Fibroblast of skin of back (primary cell): ENCODE measurements at places on chromosomes 1 and 21.

GRCh38 chr1:26218906-26219494, 15.0 kb upstream of the CEP85 start:
- DNase-seq = no peak

DNA sequence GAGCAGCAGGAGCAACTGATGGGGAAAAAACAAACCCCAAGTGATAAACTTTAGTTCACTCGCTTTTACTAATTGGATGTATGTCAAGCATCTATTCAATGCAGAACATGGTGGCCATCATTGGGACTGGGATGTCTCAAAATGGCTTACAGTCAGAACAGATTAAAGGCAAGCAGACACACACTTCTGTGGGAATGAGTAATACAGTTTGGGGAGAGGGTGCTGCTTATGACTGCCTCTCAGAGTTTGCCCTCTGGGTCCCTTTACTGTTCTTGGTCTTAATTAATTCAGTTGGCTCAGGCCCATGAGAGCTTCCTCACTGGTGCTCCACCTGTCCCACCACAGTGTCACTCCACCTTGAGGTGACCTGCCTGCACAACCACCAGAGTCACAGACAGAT, 119.5 kb downstream of the TBX19 start:
- DNase-seq = no peak

GRCh38 chr21:41548781-41549180, 40.8 kb upstream of the TMPRSS2 start:
- DNase-seq = no peak

DNA sequence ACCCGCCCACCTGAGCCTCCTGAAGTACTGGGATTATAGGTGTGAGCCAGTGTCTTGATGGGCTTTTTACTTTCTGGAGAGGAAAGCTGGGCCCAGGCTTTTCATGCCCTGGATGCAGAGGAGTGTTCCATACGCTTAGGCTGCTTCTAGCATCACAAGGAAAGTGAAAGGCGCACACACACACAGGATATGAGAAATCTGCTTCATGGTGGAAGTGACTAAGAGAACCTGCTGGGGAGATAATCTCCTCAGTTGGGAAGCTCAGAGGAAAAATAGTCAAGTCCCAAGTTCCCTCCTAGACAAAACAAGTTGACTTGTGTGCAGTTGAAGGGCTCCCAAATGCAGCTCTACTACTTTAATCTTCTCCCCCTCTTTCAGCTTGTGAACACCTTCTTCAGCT, 2.2 kb downstream of the NUDC start:
- peak; percentile 26 for DNase-seq

DNA sequence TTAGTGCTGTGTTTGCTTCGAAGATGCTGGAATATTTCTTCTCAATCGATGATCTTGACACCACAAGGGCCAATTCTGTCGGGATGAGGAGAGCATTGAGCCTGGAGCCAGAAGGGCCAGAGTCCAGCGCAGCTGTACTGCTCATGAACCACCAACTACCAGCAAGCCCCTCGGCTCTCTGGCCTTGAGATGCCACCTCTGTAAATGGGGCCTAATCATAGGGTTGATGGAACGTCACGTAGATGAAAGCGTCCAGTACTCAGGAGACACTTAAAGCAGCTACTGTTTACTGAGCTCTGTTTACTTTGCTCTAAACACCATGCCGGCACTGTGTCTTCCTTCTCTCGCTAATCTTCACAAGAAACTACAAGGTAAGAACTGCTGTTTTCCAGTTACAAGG, 26.3 kb downstream of the CCDC185 start:
- no peak for DNase-seq

DNA sequence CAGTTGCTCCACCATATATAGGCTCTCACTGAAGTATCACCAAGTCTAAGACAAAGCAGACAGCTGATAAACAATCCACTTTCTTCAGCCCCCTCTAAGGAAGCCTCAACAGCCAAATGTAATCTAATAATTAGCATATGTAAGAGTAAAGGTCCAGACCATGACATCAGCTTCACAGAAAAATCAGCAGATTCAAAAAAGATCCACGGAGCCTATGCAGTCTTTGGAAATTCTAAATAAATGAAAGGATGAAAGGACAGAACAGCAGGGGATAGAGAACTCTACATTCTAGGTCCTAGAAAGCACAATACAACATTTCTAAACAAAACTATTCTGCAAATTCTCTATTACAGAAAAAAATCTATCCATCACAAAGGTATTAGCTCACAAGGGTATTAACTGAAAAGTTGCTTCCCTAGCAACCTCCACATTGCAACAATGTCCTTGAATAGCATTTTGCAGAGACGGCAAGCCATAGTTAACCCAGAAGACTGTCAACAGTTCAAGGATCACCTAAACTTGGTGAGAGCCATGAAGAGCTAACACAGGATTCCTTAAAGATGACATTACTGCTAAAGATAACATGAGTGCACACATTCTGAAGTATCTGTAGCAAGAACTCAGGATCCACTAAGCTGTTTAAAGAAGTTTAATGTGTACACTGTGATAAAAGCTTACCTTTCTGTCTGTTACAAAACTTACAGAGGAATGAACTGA, 74.3 kb downstream of the SIPA1L2 start:
- DNase-seq = peak; percentile 56

DNA sequence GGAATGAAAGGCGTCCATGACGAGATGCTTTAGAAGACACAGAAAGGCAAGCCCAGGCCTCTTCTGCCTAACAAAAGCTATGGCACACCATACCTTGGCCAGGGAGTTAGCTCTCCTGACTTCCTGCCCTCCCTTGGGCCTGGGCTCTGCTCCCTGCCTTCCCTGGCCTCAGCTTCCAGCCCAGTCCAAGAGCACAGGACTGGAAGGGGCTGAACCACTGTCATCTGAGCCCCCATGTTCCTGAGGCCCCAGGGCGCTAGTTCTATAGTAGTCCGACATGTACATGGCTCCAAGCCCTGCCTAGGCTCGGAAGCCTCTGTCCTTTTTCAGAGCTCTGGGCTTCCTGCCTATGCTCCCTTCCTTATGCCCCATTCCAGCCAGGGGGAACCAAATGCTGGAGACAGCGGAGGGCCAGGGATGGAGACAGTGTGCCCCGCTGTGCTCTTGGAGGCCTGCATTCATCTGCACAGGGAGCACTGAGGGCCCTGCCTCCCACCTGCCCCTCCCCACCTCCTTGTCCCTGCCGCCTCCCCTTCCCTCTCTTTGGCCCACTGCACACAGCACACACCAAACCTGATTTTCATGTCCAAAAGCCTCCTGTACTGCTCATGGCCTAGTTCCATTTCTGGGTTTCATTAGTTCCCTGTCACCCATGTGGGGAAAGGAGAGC, 240.1 kb downstream of the RHOU start:
- DNase-seq = no peak

DNA sequence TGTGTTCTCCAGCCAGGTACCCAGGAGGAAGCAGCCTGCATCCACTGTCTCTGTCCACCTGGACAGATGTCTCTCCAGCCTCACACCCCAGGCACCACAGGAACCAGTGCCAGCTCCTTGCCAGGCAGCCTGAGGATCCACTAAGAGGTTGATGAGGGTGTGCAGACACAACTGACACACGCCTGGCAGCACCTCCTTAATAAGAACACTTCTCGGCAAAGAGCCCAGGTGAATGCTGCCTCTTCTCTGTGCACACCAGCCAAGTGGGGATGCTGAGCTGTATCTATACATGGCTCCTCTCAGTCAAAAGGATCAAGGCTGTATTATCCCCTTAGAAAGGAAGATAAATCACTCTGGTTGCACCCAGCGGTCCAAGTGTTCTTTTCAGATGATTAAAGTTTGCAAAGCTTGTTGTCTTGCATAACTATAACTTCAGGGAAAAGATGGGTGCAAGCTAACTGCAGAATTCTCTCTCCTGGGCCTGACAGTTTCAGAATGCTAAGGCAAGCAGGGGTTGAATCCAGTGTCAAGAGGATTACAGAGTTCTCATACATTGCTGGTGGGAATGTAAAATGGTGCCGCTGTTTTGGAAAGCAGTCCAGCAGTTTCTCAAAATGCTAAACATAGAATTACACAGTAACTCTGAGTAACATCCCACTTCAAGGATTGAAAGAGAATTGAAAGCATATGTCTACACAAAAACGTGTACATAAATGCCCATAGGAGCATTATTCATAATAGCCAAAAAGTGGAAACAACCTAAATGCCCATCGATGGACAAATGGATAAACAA, 3.7 kb upstream of the CAPN8 start:
- no peak for DNase-seq

GRCh38 chr21:34351786-34352241, 12.0 kb upstream of the KCNE2 start:
- peak; percentile 51 for DNase-seq

- no peak for DNase-seq
These were observed 301.5 kb downstream of the RRAGC start for GRCh38 chr1:38558055-38558454.

DNA sequence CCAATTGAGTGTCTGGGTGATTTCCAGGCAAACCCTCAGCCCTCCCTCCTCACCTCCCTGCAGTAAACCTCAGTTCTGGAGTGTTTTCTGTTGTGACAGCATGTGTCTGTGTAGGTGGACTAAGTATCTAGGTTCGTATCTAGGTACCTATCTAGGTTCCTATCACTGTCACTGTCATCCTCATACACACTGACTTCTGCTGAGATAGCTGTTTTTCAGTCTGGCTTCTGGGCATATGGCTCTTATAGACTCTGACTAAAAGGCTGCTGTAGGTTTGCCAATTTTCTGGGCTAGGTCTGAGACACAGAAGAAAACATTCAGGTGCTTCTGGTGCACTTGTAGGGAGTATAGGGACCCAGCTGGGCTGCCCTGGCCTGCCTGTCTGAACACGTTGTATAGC, 8.1 kb upstream of the TRIM67 start:
- DNase-seq = no peak

DNA sequence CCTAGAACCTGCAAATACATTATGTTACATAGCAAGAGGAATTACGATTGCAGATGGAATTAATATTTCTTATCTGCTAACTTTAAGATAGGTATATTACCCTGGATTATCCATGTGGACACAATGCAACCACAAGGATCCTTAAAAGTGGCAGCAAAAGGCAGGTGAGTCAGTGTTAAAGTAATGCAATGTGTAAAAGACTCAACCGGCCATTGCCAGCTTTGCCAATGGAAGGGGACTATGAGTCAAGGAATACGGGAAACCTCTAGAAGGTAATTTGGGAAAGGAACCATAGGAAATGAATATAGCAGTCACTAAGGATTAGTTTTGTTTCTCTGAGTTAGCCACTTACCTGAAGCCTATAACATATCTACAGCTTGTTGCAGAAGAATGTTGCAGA, 692.1 kb upstream of the ZP4 start:
- no peak for DNase-seq

DNA sequence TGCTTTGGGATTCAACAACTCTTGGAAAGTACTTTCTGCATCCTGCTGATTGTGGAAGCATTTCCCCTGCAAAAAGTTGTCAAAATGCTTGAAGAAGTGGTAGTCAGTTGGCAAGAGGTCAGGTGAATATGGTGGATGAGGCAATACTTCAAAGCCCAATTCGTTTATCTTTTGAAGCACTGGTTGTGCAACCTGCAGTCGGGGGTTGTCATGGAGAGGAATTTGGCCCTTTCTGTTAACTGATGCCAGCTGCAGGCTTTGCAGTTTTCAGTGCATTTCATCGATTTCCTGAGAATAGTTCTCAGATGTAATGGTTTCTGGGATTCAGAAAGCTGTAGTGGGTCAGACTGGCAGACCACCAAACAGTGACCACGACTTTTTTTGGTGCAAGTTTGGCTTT, 47.6 kb upstream of the GJA5 start:
- no peak for DNase-seq

- DNase-seq = peak; percentile 89
These were observed 43.7 kb upstream of the IVNS1ABP start for GRCh38 chr1:185360714-185361113.

DNA sequence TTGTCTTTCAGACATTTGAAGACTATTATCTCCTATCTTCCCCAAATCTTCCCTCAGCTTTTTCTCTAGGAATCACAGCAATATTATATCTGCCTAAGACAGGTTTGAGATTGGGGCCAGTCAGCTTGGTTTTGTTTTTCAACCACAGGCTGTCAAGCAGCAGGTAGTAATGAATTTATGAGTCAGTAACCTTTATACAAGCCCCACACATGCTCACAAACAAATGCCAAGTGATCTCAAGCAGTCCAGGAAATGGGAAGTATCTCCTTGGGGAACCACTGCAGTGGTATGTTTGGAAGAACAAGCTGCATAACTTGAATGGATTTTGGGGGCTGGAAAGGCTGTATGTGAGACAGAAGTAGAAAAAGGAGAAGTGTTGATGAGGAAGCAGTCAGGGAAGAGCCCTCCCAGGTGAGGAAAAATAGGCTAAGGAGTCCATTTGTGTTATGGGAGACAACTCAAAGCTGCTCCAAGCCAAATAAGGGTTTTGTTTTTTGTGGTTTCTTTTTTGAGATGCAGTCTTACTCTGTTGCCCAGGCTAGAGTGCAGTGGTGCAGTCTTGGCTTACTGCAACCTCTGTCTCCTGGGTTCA, 2.1 kb downstream of the DHDDS start:
- DNase-seq = no peak

DNA sequence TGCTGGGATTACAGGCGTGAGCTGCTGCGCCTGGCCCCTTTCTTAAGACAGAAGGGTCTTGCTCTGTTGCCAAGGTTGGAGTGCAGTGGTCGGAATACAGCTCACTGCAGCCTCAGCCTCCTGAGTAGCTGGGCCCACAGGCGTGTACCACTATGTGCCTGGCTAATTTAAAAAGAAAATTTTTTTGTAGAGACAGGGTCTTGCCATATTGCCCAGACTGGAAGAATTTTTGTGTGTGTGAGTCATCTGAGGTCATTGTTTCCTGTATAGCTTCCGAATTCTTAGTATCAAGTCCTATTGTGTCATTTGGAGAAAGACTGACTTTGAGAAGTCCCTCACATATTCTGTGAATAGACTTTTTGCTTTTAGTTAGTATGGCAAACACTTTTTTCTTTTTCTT, 4.7 kb downstream of the SZRD1 start:
- peak; percentile 89 for DNase-seq

- no peak for DNase-seq
These were observed 5.6 kb downstream of the PDZK1IP1 start for GRCh38 chr1:47184090-47184821.

GRCh38 chr1:241944300-241944699, 13.3 kb upstream of the BECN2 start:
- DNase-seq = no peak

DNA sequence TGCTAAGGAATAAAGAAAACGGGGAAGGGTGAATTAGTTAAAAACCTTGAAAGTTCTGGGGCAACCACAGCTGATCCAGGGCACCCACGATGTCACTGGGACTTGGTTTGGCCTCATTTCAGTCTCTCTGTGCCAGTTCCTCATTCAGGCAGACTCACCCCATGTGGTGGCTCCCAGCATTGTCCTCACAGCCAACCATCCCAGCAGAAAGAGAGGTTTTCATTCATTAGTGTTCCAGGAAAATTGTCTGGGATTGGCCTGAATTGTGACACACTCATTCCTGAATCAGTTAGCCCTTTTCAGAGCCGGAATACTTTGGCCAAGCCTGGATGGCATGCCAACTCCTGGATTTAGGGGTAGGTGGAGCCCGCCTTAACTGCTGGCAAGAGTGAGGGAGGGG, 367.7 kb downstream of the PRDM2 start:
- DNase-seq = no peak
